Stimulated activated CD4-positive, alpha-beta T cell treated with anti-CD3 and anti-CD28 coated beads, Interleukin-1b, Interleukin-23, amount 100 ng/mL, for 24 hours (primary cell): ENCODE measurements at places on chromosomes 1 and 21.

DNA sequence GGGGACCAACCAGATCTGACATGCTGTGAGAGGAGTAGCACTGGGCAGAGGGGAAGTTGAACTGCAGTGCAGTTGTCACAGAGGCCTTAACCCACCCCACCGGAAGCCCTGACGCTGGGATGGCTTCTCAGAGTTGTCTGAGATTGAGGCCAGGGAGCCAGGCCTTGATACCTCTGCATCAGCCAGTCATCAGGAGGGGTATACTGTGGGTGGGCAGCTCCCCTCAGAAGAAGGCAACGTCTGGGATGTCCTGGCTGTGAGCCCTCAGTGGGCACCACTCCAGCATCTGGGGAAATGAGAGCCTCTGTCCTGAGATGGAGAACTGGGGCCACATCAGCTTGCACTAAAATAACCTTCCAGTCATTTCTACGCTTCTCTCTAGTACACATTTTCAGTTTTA, 47.9 kb upstream of the BCAR3 start:
- DNase-seq, result no peak

GRCh38 chr21:40678681-40679284, 168.2 kb downstream of the DSCAM start:
- DNase-seq, result no peak

DNA sequence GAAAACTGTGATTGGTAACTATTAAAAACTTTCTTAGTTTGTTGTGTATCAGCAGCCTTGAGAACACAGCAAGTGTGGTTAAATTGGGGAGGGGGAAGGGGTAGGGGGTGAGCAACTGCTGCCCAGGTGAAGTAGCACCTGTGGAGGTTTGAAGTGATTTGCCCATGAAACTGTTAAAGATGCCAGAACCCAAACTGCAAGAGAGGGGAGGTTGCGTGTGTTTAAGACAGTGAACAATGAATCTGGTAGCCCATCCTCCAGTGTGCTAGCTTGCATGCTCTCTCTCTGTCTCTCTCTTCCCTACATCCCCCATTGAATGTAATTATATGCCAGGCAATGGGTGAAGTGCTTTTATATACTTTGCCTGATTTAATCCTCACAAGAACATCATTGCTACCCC, 154.7 kb downstream of the RUNX1 start:
- no peak for DNase-seq

DNA sequence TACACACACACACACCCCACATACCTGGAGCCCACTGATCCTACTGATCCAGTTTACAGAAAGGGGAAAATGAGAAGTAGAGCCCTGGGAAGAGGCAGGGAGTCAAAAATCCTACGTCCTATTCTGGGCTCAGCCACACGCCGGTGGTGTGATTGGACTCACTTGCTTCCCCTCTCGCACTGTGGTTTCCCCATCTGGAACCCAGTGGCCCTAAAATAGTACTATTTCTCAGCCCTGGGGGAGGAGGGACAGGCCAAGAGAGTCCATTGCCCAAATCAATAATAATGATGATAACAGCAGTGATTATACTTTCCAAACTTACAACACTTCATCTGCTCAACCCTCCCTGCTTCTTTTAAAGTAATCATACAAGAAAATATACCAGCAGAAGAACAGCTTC, 2.9 kb upstream of the PIGR start:
- no peak for DNase-seq

- no peak for DNase-seq
Observed at GRCh38 chr1:7784492-7785071, 491 bp downstream of the PER3 start.

DNA sequence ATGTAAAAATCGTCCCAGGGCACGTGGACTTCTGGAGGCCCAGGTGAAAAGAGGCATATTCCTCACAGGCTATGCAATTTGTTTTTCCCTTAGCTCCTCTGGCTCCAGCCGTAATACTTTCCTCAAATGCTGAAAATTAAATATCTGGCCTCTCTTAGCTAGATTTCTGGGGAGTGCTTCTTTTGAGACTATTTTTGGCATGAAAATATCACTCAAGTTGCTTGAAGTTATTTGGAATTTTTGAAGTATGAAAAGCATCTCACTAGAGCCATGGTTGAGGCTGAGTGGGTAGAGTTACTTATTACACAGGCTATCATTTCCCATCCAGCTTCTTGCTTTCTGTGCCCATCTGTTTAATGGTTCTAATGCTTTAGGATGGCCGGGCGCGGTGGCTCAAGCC, 59.7 kb downstream of the MYOM3 start:
- DNase-seq, result no peak

- no peak for DNase-seq
Observed at GRCh38 chr1:99979091-99979490, 9.3 kb downstream of the SLC35A3 start.

DNA sequence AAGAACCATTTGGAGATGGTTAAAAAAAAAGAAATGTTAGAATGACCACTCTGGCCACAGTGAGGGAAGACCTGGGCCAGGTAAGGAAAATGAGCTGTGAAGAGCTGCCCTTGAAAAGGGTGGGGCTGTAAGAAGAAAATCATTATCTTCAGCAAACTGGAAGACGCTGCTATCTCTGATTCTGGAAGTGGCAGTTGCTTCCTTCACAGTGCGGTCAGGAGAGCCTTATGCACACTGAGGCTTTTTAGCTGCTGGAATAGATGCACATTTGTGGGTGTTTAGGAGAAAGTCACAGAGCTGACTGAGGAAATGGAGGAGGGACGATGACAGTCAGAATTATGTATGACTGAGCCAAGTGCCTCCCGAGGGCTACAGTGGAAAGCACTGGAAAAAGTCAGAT, 91.6 kb downstream of the TBX19 start:
- DNase-seq, result no peak

GRCh38 chr1:87437663-87438295, 109.1 kb downstream of the LMO4 start:
- DNase-seq, result no peak

DNA sequence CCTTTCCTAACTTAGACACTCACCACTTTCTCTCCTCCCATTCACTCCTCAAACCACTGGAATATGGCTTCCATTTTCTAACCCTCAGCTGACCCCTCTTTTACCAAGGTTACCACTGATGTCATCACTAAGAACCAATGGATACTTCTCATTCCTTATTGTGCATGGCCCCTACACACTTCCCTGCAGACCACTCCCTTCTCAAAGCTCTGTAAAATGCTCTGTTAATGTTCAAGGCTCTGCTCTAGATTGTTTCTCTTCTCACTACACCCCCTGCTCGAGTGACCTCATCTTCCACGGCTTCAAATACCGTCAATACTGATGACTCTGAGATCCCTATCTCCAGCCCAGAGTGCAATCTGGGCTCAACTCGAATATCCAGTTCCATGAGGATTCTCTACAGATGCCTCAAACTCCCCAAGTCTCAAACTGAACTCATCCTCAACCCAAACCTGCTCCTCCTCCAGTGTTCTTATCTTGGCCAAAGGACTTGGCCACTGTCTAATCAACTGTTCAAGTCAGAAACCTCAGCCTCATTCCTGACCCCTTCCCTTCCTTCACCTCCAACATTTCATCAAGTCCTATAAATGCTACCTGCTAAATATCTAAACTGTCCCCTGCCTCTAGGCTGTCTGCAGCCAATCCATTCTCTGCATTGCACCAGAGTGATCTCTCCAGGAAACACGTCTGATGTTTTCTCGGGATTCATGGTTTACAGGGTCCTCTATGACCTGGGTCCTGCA, 41.3 kb upstream of the BMP8B start:
- no peak for DNase-seq

- DNase-seq, result no peak
Observed at GRCh38 chr1:112504661-112505399, 3.9 kb upstream of the WNT2B start.

DNA sequence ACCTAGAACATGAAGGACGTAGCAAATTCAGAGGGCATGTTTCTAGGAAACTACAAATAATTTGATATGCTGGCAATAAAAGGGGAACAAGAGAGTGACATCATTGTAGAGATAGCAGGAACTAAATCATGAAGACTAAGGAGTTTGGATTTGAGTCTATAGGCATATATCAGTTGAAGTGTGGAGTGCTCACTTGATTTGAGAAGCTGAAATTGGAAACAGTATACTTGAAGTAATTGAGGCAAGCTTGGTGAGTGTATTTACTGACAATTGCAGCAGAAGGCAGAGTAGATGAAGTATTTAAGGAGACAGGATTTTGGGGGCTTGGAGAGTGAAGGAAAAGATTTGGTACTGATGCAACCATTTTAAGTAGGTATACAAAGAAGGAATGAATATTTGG, 6.4 kb upstream of the TMCO2 start:
- DNase-seq, result no peak

DNA sequence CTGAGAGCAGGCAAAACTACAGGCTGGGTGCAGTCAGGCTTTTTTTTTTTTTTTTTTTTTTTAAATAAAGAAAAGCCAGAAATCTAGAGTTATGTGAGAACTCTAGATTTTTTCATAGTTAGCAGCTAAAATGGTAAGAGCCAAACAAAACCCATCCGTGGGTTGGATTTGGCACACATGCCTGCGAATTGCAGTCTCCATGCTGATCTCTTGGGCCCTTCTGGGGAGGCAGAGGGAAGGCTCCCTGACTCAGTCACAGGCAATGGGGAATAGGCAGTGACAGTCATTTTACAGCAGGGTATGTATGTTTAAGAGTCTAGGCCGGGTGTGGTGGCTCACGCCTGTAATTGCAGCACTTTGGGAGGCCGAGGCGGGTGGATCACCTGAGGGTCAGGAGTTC, 2.6 kb downstream of the TXLNA start:
- no peak for DNase-seq

- DNase-seq, result no peak
Observed at GRCh38 chr1:87120779-87121178, 206.3 kb downstream of the HS2ST1 start.

DNA sequence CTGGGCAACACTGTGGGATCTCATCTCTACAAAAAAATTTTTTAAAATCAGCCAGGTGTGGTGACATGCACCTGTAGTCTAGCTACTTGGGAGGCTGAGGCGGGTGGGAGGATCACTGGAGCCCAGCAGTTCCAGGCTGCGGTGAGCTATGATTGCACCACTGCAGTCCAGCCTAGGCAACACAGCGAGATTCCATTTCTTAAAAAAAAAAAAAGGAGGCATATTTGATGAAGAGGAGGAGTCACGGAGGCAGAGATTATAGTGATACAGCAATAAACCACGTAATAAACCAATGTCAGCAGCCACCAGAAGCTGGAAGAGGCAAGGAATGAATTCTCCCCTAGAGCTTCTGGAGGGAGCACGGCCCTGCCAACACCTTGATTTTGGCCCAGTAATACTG, 4.0 kb downstream of the LIX1L start:
- DNase-seq, result no peak

- no peak for DNase-seq
Observed at GRCh38 chr1:64084451-64084850, 119.0 kb upstream of the UBE2U start.

DNA sequence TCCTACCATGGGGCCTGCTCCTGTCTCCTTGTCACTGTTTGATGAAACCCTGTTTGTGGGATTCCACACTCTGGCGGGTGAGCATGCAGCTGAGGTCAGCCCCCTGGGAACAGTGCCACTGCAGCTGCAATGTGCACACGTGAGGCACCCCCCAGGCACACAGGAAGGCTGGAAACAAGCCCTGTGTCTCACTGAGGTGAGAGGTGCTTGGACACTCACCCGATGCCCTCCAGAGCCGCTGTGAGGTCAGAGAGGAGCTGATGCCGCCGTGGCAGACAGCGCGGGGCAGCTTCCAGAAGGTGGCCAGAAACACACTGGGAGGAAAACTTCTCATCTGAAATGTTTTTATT, 49.7 kb downstream of the SLX9 start:
- no peak for DNase-seq

GRCh38 chr21:14545906-14546480, at the start of gene SAMSN1:
TSS of gene SAMSN1 (minus strand) at chr21:14546315. CDS start at chr21:14546261, 54 bp downstream.
- DNase-seq, result no peak

DNA sequence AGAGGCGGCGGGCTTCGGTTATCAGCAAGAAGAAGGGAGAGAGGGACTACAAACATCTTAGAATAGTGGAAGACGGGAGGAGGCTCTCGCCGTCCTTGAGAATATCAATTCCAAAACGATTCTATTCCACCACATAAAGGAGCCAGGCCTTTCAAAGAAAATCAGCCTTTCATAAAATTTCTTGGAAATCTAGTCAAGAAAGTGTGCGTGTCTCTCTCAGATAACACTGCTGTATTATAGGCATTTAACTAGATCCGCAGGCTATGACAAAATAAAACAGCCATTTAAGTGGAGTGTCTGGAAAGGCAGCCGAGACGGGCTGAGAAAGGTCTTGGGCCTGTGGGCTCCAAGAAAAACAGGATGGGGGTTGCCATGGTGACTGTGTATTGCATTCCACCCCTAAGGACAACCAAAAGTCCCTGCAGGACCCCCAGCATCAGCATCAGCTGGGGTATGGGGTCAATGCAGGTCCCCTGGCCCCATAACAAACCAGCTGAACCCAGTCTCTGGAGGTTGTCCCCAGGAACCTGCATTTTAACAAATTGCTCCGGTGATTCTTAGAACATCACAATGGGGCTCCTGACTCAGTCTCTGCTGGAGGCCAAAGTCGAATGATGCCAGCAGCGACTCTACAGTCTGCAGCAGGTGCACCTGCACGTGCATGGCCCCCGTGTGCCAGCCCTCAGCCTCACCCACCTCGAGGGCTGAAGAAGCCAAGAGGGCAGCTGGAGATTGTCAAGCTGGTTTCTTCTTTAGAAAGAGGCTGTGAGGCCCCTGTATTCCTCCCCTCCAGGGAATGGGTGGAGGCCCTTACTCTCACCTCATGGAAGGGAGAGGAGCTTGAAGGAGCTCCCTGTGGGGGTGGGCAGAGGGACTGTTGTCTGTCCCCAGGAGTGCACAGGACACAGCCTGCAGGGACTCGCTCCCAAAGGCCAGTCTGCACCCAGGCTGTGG, 287.4 kb downstream of the NPHP4 start:
- no peak for DNase-seq
